ENCODE measurements at places on chromosomes 5 and 9.

- no peak for DNase-seq
Measured at GRCh38 chr9:121313458-121314152, 45.6 kb downstream of the GSN start.

- DNase-seq = no peak
Measured at GRCh38 chr9:33952066-33952465, 96.6 kb downstream of the UBAP2 start.

GRCh38 chr5:36367524-36367923, 65.8 kb upstream of the RANBP3L start:
- no peak for DNase-seq

- no peak for DNase-seq
Measured at GRCh38 chr5:170638051-170638450, 134.2 kb downstream of the KCNIP1 start.

DNA sequence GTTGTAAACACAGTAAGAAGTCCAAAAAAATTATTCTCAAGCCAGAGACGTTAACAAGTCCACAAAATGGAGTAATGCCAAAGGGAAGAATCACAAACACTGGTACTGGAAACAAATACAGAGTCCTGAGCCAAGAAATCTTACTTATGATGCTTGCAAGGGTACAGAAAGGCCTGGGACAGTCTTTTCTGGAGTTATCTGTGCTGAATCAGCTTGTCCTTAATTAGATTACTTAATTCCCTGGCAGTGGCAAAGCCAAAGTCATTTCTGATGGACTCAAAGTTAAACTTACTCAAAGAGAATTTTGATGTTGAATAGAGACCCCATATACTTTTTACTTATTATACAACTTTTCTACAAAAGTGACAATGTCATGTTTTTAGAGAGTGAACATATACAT, 610.5 kb upstream of the ITGA1 start:
- no peak for DNase-seq

DNA sequence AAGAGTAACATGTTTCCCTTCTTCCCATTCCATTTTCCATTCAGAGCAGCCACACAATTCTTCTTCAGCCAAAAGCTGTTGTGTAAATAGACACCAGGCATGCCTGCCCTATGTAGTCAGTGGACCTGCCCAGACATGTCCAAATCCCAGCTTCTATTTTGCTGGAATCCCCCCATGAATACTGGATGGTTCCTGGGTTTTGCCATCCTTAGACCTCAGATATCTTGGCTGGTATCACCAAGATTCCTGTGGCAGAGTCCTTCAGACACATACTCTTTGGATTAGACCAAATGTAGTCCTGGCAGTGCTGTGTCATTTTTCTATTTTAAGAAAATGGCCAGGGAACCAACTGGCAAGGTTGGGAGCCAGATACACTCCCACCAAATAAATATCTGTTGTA, 10.3 kb downstream of the FST start:
- DNase-seq = no peak

DNA sequence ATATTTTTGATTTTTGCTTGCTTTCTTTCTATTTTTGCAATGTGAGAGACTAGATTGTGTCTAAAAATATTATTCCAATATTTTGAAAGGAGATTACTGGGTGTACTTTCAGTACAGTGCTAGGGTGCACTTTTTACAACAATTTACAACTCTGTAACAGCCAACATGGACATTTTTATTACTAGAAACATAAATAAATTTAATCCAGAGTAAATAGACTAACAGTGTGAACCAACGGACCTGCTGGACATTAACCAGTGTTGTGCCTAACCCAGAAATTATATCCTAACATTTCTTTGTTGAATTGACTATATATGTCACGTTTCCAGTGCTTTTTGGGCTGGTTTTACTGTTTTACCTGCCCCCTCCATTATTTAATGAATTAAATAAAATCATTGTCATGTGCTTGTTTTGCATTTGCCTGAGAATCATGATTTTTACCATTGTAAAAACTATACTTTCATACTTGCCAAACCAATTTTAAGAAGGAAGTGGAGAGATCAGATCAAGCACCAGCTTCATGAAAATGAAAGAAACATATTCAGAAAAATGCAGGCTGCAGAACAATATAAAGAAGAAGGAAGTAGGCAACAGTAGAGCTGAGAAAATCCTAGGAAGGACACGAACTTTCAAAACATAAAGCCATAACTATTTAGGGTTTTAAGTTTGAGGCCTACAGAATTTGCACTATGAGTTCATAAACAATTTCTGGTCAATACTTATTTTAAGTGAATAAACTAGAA, 400.8 kb upstream of the PIK3R1 start:
- DNase-seq = no peak

DNA sequence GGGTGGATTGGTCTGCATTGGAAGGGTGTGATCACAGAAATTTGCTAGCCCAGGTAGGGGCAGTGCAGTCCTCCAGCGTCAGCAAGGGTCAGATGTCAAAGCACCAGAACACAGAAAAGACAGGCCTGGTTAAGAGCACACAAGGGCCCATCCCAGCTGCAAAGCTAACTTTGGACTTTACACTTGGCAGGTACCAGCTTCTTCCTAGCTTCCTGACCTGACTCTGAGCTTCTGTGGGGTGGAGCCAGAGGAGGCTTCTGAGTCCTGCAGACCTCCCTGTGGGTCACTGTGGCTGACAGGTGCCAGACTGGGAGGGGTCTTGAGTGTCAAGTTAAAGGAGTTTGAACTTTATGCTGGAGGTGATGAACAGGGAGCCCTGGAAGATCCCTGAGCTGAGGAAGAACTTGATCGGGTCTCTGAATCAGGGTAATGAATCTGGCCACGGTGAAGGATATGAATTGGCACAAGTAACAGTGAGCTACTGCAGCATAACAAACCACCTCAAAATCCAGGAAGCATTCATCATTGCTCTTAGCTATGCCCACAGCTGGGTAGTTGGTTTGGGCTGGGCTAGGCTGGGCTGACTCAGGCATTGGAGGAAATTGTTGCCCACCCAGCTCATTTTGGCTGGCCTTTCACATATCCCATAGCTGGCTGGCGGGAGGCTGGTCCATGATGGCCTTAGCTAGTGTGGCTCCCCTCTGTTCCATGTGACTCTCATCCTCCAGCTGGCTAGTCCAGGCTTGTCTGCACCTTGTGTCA, 63.4 kb downstream of the BARX1 start:
- DNase-seq = no peak

DNA sequence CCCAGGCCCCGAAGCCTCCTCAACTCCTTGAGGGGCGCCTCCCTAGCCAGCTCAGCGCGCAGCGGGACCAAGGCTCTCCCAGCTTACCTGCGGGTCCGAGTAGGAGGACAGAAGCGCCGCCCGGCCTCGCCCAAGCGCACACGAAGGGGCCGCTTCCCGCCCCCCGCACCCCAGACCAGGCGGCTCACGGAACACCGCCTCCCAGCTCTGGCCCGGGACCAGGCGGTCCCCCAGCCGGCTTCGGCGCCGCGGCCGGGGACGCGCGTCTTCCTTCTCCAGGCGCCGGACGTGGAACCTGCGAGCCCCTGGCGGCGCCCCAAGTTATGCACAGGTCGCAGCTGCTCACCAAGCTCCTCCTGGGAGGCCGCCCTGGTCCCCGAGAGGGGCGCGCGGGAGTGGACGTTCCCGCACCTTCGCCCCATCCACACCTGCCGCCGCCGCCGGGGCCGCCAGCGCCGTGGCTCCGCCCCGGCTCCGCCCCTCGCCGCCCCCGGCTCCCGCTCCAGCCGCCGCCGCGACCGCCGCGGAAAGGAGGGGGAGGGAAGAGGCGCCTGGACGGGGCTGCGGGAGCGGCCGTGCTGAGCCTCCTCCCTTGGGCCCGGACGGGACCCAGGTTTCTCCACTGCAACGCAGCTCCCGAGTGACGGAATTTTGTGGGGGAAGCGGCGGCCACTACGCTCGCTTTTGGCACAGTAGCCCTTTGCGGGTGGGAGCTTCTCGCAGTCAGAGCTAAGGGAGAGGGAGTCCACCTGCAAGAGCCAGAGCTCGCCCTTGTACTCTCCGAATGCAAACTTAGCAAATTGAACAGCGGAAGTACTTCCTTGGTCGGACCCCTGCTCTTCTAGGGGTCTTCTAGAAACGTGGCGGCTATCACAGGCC, 77.5 kb upstream of the IFNE start:
- peak; percentile 11 for DNase-seq

DNA sequence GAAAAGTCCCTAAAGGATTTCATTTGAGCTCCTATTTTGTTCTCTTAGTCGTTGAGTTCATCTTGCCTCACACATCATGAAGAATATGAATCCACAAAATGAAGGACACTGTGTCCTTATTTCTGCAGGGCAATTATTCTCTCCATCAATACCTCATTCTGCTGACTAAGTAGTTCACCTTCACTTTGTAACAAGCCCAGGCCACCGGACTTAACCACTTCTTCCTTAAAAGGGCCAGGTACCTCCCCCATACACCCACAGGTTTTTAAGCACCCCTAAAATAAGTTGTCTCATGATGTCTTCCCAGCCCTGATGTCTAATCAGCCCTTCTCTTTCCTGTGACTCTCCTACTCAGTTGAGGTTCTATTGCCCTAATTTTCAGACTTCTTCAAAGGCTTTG, 67.1 kb upstream of the PLPP6 start:
- no peak for DNase-seq

DNA sequence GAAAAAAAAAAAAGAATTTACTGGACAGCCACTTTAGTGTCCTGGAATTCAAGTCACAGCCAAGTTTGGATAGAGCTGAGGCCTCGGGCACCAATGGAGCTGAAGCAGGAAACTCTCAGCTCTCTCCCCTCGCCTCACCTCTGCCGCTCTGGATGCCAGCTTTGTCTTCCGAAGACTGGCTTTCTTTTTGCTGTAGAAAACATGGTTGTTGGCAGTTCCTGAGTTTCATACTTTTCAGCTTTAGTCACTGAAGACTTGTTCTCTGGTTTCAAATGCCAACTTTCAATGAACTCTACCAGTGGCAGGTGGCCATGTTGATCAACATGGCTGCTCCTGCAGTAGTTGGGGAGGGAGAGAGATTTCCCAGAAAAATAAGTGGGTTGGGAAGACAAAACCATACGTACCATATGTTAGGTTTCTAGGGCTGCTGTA, 142.2 kb downstream of the SNX18 start:
- no peak for DNase-seq

DNA sequence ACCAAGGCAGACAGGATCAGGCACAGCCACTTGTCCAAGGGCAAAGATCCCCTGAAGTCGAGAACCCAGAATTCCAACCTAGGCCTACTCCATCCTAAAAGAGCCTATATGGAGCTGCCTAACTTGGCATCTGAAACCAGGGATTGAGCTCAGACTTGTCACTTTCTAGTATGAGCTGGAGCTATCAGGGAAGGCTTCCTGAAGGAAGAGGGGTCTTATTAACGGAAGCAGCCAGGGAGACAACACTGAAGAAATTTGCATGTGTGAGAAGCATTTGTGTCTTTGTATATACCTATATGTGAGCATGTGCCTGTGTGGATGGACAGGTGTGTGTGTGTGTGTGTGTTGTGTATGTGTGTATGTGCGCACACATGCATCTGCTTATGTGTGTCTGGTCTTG, 4.7 kb upstream of the AQP7 start:
- no peak for DNase-seq

- DNase-seq = no peak
Measured at GRCh38 chr9:70101265-70101664, 57.6 kb downstream of the MAMDC2 start.

DNA sequence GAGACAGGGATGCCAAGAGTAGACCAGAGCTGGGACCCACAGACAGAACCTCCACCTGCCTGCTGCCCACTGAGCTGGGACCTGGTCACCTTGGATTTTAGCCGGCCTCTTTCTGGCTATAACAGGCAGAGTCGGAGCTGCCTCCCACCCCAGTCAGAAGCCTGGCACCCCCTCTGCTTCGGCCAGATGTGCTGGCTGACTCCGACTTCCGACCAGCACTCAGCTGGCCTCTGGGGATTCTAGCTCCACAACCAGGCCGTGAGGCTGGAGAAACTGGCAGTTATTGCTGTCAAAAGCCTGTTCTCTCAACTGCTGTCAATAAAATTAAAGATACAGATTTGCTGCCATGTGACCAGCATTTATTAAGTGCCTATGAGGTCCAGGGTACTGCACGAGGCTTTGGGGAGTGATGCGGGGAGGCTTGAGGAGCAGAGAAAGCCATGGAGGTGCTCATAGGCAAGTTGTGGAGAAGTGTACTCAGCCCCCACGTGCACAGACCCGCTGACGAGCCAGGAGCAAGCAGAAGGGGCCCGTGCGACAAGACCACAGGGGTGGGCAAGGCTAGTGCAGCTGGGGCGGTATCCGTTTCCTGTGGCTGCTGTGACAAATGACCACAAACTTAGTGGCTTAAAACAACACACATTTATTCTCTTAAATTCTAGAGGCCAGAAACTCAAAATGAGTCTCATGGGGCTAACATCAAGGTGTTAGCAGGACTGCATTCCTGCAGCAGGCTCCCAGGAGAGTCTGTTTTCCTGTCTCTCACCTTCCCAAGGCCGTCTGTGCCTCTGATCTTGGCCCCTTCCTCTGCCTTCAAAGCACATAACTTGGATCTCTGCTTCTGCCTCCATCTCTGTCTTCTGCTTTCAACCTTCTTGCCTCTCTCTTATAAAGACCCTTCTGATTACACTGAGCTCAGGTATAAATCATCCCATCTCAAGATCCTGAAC, 13.1 kb downstream of the GFI1B start:
- no peak for DNase-seq

- DNase-seq = no peak
Measured at GRCh38 chr9:17587113-17587512, 8.2 kb downstream of the SH3GL2 start.

DNA sequence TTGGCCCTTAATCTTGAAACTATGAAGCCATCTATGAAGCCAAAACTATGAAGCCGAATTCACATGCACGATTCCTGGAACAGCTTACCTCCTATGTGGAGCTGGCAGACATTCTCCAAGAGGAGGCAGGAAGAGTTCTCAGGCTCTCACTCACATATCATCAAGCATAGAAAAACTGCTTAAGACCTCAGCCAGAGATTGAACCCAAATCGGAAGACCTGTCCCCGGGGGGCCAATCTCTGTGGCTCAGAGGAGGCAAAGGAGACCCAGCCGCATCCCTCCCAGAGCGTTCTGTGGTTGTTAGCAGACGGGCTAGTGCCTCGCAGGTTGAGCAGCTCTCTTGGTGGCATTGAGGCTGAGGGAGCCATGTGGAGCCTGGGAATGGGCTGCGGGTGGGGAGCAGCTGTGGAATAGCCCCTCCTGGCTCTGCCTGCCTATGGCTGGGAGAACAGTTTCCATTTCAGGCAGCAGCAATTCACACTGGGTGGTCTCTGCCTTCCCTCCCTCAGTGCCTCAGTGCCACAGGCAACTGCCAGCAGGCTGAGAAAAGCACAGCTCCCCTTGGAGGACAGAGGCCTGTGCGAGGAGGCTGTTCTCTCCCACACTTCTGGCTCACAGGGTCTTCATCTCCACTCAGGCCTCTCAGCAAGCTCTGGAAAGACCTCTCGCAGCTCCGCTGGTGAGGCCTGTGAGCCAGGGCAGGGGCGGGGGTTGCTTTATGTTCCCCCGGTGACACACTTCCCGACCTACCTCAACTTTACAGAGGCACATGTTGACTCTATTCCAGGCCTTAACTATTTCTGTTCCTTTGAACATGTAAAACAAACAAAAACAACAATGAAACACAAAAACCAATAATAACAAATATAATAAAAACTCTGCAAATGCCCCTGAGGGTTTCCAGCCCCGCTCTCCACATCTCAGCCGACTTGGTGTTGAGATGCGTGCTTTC, 17.4 kb upstream of the TMEM174 start:
- no peak for DNase-seq

- no peak for DNase-seq
Measured at GRCh38 chr9:133713150-133713959, 24.8 kb downstream of the SARDH start.

Measured in stimulated activated CD8-positive, alpha-beta memory T cell treated with anti-CD3 and anti-CD28 coated beads, Interleukin-2, amount 100 ng/mL, for 1 hour (primary cell).